Liver (tissue), 10 donors: ENCODE measurements at places on chromosomes 1 and 21. TPM values are rescaled to one million over a fixed set of nuclear protein-coding genes. Genes with fewer than 3 reads are reported as not detected.

The S100A1 gene
- total RNA-seq: 0.33 TPM

The HCRTR1 gene
- not detected for total RNA-seq

The SGIP1 gene
- total RNA-seq: 2.5 TPM

The LACTBL1 gene
- total RNA-seq: not detected

The ANGPTL3 gene
- 162 TPM for total RNA-seq

The GSTM5 gene
- 1.3 TPM for total RNA-seq

The INAVA gene
- total RNA-seq: 3.1 TPM

The DCAF6 gene
- total RNA-seq: 77.6 TPM

The CLDN17 gene
- not detected for total RNA-seq

The SYNJ1 gene
- total RNA-seq: 6.2 TPM

The NTNG1 gene
- total RNA-seq: under 0.01 TPM

- DNase-seq: no peak
Observed at GRCh38 chr21:35779690-35780570, 280.4 kb downstream of the SETD4 start.

GRCh38 chr21:40014394-40014793 lies 147.2 kb downstream of the PCP4 start:
- DNase-seq: no peak

DNA sequence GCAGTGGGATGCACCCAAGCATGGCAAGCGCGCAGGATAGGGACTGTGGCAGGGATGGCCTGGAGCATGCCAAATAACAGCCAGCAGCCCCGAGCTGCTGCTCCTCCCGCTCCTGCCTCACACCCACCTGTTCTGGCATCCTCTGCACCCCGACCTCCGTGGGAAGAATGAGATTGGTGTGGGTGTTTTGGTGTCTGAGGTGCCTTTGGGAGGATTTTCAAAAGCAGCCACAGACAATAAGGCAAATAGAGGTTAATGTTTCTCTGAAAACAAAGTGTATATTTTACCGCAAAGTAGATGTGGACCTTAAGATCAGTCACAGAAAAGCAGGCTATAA lies 35.5 kb downstream of the IGFN1 start:
- no peak for DNase-seq

- no peak for DNase-seq
Observed at GRCh38 chr1:215457213-215457612, 109.9 kb upstream of the KCTD3 start.

GRCh38 chr21:32909393-32909792 lies 116.3 kb upstream of the OLIG2 start:
- DNase-seq: no peak

DNA sequence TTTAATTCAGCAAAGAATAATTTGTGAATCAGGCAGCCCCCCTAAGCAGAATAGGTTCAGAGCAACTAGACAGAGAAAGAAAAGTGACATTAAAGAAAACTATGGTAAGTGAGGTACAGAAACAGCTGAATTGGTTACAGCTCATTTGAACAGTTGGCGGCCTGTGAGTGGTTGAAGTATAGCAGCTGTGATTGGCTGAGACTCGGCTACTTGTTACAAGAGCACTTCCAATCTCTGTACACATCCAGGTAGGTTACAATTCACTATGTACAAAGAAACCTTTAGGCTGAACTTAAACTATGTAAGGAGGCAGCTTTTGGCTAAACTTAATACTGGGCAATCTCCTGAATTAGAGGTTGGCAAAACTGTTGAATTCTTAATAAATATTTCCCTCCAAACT lies 171.1 kb upstream of the LHX8 start:
- no peak for DNase-seq

DNA sequence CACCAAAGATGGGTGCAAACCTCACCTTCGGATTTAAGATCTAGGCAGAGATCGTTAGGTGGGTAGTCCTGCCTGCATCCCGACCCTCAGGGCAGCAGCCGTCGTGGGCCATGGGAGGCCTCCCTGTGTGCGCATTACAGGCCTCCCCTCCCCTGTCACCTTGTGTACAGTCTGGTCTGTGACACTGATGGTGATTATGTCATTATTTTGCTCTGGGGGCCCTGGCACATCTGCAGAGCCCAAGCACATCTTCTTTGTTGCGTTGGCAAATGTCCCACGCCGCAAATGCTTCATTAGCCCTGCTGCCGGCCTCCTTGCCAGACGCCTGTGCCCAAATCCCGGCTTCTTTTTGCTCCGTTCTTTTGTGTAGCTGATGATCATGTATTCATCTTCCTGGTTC lies 31.7 kb downstream of the PROX1 start:
- no peak for DNase-seq

DNA sequence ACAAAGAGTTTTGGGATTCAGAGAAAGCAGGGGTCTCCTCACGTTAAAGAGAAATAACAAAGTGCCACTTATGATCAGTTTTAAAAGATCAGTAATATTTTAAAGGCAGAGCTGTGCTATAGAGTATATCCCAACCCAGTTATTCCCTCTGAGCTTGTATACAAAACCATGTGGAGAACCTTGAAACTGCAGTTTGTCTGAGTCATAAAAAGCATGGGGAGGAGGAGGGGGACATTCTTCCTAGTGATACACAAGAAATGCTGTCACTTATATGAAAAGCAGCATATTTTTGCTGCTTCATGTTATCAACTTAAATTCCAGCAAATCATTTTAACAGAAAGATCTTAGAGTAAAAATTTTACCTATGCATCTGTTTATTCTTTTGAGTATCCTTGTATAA lies 244.5 kb downstream of the GPR52 start:
- DNase-seq: no peak

- peak; percentile 65 for DNase-seq
Observed at GRCh38 chr1:44227211-44227610, 13.9 kb downstream of the DMAP1 start.

- no peak for DNase-seq
Observed at GRCh38 chr1:212241501-212241900, 43.7 kb upstream of the PPP2R5A start.

DNA sequence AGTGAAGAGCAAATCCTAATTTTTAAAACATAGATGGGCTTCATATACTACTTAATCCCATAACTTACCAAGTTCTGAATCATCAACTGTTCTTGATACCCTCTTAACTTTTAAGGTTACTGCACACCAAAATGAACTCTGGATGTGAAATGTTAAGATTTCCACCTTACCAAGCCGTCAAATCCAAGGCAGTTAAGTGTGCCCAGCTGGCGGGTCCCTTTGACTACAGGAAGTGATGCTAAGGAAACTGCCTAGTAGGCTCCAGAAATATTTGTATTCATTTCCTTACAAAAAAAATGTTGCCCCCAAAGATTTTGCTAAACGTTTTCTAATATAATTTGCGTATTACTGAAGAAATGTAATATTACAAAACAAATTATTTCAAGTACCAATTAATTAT lies 10.7 kb downstream of the NRIP1 start:
- no peak for DNase-seq

GRCh38 chr1:45930258-45931150 lies 127.1 kb downstream of the MAST2 start:
- DNase-seq: no peak

- DNase-seq: no peak
Observed at GRCh38 chr1:43935711-43936427, 2.3 kb downstream of the ARTN start.

- DNase-seq: no peak
Observed at GRCh38 chr1:8127171-8127641, 101.1 kb upstream of the ERRFI1 start.

DNA sequence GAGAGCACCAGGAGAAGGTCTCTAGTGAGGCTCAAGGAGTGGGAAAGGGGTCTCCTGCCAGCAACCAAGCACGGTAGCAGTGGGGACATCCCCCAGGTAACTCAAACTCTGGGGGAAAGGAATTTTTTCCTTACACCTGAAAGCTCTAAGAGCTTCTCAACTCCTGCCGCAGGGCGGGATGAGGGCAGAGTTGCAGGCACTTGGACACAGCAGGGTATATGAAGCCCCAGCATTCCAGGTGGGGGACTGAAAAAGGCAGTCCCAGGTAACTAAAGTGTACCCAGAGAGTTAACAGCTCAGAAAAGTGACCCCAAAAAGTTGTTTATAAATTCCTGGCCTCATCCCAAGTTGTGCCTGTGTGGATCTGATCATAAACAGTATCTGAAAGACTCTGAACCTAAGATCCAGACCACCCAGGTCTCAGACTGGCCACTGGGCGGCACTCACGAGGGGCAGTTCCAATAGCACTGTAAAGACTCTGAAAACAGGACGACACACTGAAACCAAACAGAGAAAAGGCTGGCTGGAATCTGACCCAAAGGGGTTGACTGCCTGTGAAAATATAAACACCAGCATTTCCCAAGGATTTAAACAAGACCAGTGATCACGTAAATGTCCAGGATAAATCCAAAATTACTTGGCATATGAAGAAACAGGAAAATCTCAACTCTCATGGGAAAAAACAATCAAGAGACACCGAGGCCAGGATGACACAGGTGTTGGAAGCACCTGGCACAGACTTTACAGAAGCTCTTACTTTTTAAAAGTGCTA lies 47.5 kb downstream of the HSF2BP start:
- DNase-seq: peak; percentile 67

- DNase-seq: no peak
Observed at GRCh38 chr1:194342484-194343262, 1156.3 kb upstream of the B3GALT2 start.

- DNase-seq: no peak
Observed at GRCh38 chr1:160062230-160062532, 7.8 kb downstream of the KCNJ10 start.

DNA sequence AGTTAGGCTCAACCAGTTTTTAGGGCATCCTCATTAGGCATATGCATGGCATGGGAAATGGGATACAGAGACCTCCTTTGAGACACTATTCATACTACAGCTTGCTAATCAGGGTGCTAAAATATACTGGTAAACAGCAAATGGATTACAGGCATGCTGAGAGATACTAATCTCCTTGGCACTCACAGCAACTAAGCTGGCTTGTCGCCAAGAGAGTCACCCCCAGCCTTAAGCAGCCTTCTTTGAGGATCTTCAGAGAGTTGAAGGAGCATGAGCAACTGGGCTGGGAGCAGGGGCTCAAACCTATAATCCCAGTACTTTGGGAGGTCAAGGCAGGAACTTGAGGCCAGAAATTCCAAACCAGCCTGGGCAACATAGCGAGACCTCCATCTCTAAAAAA lies 120.1 kb upstream of the NR5A2 start:
- DNase-seq: no peak

DNA sequence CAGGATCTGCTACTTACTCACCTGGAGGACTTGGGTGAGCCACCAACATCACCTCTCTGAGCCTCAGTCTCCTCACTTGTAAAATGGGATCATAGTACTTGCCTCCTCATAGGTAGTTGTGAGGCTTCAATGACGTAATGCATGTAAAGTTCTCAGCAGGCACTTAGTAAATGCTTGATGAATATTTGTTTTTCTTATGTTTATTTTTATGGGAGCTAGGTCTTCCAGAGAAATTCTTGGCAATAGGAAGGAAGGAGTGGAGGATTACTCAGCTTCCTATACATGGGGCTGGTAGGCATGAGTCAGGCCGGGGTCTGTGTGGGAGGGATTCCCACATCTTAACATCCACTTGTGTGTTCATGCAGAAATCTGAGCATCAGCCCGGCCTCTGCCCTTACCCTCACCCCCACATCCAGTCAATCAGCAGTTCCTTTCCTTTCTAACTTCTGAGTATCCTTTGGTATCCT lies 95.4 kb upstream of the USP24 start:
- no peak for DNase-seq

GRCh38 chr1:143497374-143497747 lies 474.4 kb downstream of the FAM72C start:
- no peak for DNase-seq

DNA sequence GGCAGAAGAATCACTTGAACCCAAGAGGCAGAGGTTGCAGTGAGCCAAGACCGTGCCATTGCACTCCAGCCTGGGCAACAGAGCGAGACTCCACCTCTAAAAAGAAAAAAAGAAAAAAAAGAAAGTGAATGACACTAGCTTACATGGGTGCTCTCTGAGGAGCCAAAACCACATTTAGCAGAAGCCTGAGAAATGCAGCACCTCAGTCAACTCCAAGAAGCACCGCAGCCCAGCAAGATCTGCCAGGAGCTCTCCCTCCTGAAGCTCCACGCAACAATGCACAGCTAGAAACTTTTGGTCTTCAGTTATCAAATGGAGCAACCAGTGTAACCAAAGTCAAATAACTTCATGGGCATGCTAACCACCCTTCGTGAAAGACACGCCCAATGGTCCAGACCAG lies 229.1 kb downstream of the SETD4 start:
- no peak for DNase-seq

GRCh38 chr1:162040001-162040400 lies 16.3 kb upstream of the OLFML2B start:
- no peak for DNase-seq

- DNase-seq: no peak
Observed at GRCh38 chr21:31988492-31989290, 115.9 kb downstream of the HUNK start.

DNA sequence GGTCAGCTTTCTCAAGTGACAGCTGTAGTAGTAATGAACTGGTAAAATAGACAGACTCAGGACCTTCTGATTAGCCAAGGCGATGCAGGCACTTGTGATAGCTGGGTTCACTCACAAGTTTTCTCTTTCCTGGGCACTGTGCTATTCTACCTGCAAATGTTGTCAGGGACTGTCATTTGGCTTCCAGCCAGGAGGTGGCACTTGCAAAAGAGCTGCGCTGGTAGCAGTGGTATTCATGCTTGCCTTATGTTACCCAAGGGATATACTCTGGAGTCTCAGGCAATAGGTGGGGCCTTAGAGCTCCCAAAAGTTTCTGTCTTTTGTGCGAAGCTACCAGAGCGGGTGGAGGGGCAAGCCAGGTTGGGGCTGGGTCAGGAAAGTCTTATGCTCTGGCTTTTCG lies 23.5 kb downstream of the IFI44 start:
- DNase-seq: no peak

DNA sequence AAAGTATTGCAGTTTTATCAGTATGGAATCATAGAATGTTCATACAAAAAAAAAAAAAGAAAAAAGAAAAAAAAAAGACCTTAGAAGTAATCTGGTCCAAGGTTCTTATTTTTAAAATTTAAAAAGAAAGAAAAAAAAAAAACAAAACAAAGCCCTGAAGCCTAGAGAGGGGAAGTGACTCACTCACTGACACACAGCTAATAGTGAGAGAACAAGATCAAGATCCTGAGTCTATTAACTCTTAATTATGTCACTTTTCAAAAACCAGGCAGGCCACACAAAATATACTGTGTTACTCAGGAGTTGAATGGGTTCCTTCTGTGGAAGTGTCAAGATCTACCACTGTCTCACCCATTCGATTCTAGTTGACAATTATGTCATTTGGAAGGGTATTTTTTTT lies 433.9 kb upstream of the DAB1 start:
- DNase-seq: no peak

DNA sequence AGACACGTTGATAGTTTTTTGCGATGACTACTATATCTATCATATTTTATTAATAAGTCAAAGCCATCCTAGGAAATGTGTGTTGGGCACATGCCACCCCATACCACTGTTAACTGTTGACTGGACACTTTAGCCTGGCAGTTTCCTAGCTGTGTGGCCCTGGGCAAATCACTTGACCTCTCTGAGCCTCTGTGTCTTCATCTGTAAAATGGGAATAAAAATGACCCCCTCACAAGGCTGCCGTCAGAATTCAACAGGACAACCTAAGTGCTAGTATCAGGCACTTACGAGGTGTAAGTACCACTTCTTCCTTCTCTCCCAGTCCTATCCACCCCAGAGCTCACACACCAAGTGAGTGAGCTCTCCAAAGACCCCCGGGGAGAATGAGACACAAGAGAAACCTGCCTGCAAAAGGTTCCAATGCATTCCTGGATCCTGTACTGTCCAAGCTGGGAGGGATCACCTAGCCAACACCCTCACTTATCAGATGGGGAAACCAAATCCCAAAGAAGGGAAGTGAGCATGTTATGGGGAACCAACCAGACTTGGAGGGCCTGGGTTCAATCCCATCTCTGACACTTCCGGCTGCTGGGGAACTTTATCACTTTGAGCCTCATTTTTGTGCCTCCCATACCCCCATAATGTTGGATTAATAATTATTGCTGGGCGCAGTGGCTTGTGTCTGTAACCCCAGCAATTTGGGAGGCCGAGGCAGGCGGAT lies 24.9 kb downstream of the HSPG2 start:
- no peak for DNase-seq
